Pulmonary artery endothelial cell (primary cell): ENCODE measurements at places on chromosomes 6 and 20. TPM values are rescaled to one million over a fixed set of nuclear protein-coding genes. Genes with fewer than 3 reads are reported as not detected.

Gene TULP4
- 74.8 and 77.1 TPM in 2 replicates for total RNA-seq

Gene PRND
- total RNA-seq, result 1.8 TPM in 1 of 2 replicates, not detected in the other

Gene PRRC2A
- total RNA-seq, result 33.6 and 36.4 TPM in 2 replicates

Gene PACSIN1
- total RNA-seq, result not detected in 2 replicates

Gene C6orf141
- 2.8 and 6.0 TPM in 2 replicates for total RNA-seq

Gene NOX3
- not detected in 2 replicates for total RNA-seq

Gene HAO1
- 0.07 TPM in 1 of 2 replicates, not detected in the other for total RNA-seq

Gene EDN1
- total RNA-seq, result 326 and 496 TPM in 2 replicates

Gene CCR6
- not detected in 2 replicates for total RNA-seq

Gene PNLDC1
- 0.11 TPM in 1 of 2 replicates, not detected in the other for total RNA-seq

Gene CGAS
- total RNA-seq, result 4.8 and 9.6 TPM in 2 replicates

Gene SEMG1
- not detected in 2 replicates for total RNA-seq

Gene LY6G5C
- 0.86 and 0.88 TPM in 2 replicates for total RNA-seq

Gene PMEPA1
- total RNA-seq, result 3.7 and 4.7 TPM in 2 replicates
